GM23248 (cell line): ENCODE measurements at places on chromosomes 7 and 10. TPM values are rescaled to one million over a fixed set of nuclear protein-coding genes. Genes with fewer than 3 reads are reported as not detected.

DNA sequence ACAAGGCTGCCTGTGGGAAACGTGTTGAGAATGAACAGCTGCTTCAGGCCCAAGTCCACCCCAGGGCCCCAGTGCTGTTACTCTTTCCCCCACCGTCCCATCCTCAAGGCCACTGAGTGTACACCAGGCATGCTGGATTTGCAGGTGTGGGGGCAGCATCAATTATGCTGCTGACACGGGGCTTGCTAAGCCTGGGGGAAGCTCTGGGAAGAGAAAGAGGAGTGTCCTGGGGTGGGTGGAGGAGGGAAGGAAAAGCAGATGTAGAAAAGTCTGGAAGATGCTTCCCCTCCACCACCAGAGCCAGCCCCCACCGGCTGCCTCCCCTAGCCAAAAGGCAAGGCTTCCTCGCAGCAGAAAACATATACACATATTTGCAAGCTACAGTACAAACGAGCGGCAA lies 153.9 kb downstream of the CDH23 start:
- DNase-seq, result no peak

- peak; percentile 37 for DNase-seq
These were observed 6.9 kb upstream of the MINDY4 start for GRCh38 chr7:30764030-30764975.

DNA sequence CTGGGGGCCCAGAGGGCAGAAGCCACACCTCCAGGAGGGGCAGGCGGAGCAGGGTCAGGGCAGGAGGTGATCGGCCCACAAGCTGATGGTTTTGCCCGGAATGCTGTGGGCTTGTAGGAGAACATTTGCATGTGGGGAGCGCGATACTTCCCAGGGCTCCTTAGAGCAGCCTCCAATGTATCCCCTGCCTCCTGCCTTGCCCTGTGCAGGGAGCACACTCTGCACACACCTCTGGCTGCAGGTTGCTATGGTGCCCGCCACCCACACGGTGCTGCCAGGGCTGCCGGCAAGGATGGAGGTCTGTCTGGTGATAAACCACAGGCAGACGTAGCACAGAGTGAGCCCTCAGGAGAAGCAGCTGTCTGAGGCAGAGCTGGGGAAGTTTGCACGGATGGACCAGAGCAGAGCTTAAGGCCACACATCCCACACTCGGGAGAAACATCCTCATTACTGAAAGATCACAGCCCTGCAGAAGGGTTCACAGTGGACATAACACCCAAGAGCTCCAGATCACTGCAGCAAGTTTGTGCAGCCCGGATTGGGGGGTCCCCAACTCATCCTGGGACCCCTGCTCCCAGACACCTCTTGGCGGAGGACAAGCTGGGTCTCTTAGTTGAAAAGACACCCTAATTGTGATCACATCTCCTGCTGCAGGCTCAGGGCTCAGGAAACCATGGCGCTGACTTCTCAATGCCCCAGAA lies 41.8 kb downstream of the VIPR2 start:
- no peak for DNase-seq

- DNase-seq, result no peak
These were observed 45.1 kb upstream of the SGCE start for GRCh38 chr7:94700926-94701554.

DNA sequence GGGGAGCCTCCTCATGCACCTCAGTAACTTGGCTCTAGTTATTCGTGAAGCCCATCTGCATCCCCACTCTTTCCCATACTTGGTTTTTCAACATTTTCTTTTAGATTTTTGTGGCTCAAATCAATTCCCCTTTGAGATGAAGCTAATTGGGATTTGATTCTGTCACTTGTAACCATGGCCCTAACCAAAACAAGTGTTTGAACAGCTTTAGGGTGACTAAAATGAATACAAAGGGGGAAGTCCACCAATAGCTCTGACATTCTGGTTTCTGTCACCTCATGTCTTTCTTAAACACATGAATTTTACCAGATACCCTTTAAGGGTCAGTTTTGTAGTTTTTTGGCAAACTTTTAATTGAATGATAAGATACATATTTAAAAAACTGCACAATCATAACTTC lies 87.0 kb downstream of the PCGF5 start:
- DNase-seq, result no peak

The BTBD16 gene
- not detected in 2 replicates for polyA plus RNA-seq

The VSIR gene
- polyA plus RNA-seq, result 152 and 153 TPM in 2 replicates

The GATA3 gene
- not detected in 2 replicates for polyA plus RNA-seq

- DNase-seq, result no peak
These were observed 22.7 kb upstream of the FRMD4A start for GRCh38 chr10:14353291-14353913.

GRCh38 chr7:91243591-91244301 lies 20.5 kb upstream of the FZD1 start:
- DNase-seq, result peak; percentile 56

- DNase-seq, result peak; percentile 88
These were observed 666 bp upstream of the MAP3K8 start for GRCh38 chr10:30433306-30433729.

- peak; percentile 96 for DNase-seq
These were observed 150.1 kb upstream of the KLF6 start for GRCh38 chr10:3935141-3935540.

GRCh38 chr7:27339478-27339877 lies 96.9 kb downstream of the EVX1 start:
- DNase-seq, result no peak

DNA sequence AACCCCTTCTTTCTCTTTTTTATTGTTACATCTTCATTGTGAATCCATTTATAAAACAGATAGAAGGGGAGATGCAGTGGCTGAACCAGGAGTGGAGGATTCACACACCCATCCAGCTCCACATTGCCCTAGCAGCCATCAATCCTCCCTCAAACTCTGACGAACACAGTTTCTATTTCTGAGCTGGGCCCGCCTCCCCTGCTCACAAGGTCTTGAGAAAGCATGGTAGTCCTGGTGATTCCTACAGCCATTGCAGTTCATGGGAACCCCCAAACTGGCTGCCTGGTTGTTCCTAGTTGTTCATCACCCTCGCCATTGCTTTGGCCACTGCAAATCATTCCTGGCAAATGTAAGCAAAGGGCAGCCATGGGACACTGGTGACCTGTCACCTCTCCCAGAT lies 258.5 kb upstream of the AOAH start:
- no peak for DNase-seq

The ETV1 gene
- 16.2 and 17.1 TPM in 2 replicates for polyA plus RNA-seq

The SERPINE1 gene
- polyA plus RNA-seq, result 1,537 and 1,563 TPM in 2 replicates

- DNase-seq, result peak; percentile 11
These were observed 413.8 kb downstream of the KCNMA1 start for GRCh38 chr10:77223526-77224460.

- no peak for DNase-seq
These were observed 109.8 kb downstream of the SGMS1 start for GRCh38 chr10:50513956-50514355.

GRCh38 chr7:155818154-155818819 lies 6.0 kb upstream of the SHH start:
- DNase-seq, result no peak

DNA sequence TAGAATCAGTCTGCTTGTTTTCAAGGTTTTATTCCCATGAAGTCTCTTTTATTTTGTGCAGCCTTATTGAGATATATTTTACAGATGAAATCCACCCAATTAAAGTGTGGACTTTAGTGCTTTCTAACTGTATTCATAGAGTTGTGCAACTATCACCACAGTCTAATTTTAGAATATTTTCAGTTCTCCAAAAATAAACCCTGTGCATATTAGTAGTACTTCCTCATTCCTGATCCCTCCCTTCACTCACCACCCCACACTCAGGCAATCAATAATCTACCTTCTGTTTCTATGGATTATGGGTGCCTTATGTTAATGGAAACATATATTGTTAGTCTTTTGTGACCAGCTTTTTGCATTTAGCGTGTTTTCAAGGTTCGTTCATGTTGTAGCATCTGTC lies 185.7 kb upstream of the TMEM72 start:
- peak; percentile 53 for DNase-seq

GRCh38 chr10:124179308-124180043 lies 86.1 kb upstream of the CHST15 start:
- DNase-seq, result no peak

The GPER1 gene
- 5.6 and 6.7 TPM in 2 replicates for polyA plus RNA-seq

The H2BK1 gene
- not detected in 2 replicates for polyA plus RNA-seq

DNA sequence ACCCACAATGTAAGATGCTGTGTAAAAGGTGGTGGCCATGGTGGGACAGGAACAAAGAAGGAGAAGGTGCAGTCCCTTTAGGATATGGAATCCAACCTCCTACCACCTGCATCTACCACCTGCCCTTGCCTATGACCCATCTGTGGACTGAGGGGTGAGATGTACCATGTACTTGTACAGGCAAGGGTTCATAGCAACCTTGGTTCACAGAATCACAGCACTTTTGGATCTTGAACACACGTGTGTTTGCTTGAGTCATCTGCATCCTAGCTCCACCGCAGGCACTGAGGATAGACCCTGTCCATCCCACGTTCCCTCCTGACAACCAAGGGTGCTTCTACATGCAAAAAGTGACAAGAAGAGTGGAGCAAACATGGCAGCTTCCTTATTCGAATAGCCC lies 162.3 kb downstream of the GFRA1 start:
- DNase-seq, result no peak

DNA sequence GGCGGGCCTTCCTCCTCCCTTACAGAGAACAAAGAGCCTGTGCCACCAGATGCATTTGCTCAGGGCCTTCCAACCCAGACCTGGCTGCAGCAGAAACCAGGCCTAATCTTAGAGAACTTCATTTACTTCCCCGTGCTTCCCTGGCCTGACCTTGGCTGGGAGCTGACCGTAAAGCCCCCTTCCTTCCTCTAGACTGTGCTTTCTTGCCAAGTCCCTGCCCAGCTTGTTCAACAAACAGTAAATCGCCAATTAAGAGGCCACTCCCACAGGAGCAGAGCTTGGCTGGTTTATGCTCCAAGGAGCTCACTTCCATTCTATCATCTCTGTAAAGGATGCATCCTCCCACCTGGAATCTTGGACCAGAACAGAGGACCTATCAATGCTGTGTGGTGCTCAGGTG lies 110.9 kb downstream of the COL13A1 start:
- no peak for DNase-seq

The NUTM2E gene
- polyA plus RNA-seq, result not detected in 2 replicates

DNA sequence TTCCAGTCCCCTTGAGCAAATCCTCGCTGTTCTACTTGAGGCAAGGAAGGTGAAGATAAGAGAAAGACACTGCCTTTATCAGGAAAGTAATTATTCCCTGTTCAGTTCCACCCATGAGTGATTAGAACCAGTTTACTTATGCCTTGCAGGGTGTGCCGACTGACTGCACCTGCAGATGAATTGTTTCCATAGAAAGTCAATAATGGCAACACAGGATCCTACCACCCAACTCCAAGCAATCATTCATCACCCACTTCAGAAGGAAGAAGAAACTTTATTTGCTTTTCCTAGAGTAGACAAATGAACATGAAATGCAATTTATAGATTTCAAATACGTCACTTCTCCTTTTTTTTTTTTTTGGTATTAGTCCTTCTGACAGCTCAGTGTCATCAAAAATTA lies 383.9 kb downstream of the SORCS1 start:
- DNase-seq, result no peak

GRCh38 chr10:13801907-13802288 lies 215.1 kb downstream of the PRPF18 start:
- no peak for DNase-seq

GRCh38 chr7:47218378-47219176 lies 363.3 kb downstream of the TNS3 start:
- peak; percentile 70 for DNase-seq

GRCh38 chr10:17793823-17794644 lies 15.1 kb upstream of the MRC1 start:
- no peak for DNase-seq

The HABP2 gene
- not detected in 2 replicates for polyA plus RNA-seq

The LLCFC1 gene
- not detected in 2 replicates for polyA plus RNA-seq
